GM12892 (cell line): ENCODE measurements at places on chromosomes 11 and 22.
A peak's percentile ranks its signal among the peaks of the same experiment; 100 is the strongest.

DNA sequence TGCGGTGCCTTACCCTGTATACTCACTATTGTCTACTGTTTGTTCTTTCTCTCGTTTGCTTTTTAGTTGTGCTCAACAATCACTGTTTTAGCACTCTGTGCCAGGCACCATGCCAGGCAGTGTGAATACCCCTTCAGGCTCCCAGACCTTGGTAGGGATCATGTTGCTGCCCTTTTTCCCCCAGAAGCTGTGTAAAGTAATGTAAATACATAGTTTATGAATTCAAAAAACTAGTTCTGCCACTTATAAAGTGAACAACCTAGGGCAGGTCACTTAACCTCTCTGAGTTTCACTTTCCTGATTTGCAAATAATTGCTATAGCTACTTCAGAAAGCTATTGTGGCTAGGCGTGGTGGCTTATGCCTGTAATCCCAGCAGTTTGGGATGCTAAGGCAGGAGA lies 81.0 kb upstream of the CTSC start:
- DNase-seq: no peak

DNA sequence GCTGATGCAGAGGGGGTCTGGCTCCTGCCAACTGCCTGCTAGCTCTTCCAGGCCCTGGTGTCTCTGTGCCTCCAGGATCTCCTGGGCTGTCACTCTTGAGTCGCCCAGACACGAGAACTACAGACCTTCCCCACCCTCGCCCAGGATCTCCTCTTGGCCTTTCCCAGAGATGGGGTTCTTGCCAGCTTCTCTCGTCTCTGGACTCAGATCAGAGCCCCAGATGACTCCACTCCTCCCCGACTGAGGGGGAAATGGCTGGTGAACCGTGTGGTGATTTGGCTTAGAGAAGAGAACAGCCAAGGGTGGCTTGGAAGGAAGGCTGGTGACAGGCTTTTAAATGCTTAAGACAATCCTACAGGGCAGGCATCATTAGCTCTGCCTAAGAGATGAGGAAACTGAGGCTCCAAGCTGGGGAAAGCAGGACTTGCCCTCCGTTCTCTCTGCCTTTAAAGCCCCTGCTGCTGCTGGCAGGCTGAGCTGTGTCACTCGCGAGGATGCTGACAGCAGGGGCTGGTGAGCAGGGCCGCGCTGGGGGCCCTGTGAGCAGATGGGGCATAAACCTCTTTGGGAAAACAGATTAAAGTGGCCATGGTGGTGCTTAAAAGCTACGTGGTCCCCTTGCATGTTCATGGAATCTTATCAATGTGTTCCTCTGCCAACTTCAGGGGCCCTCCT lies 90.3 kb upstream of the THY1 start:
- no peak for DNase-seq

- DNase-seq: peak; percentile 76
These were observed 11.7 kb downstream of the CXCR5 start for GRCh38 chr11:118895093-118896039.

DNA sequence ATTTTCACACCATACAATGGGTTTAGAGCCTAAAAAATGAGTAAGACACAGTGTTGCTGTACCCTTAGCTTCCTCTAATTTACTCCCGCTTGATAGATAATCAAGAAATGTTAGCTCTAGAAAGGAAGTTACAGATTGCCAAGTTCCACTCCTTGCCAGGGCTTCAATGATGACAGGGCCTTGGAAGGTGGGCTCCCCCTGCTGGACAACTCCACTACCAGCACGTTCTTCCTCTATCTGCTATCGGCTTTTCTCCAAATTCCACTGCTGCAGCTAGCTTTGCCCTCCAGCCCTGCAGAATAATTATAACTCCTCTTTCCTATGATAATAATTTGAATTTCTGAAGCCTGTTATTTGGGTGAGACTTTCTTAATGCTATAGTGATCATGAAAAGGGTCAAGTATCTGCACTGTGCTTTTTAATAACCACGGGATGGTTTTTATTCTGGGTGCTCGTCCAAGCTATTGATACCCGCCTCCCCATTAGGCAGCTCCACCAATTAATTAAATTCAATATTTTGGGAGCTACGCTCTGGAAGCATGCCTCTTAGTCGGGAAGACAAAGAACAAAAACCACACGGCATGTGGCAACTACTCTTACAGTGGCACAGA lies 9.0 kb downstream of the SYN3 start:
- DNase-seq: peak; percentile 41

GRCh38 chr11:61406991-61407728 lies 14.8 kb downstream of the TMEM216 start:
- no peak for DNase-seq

DNA sequence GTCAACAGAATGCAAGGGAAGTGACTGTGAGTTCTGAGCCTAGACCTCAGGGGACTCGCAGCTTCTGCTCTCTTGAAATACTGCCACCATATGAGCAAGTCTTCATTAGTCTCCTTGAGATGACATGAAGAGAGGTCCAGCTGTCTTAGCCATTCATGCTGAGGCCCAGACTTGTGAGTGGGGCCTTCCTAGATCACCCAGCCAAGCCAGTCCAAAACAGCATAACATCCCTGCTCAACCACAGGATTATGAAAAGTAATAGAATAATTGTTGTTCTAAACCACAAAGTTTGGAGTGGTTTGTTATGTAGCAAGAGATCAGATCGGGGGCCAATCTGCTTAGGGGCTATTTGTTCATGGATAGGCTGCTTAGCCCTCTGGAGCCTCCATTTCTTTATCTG lies 54.9 kb upstream of the HTATIP2 start:
- no peak for DNase-seq

DNA sequence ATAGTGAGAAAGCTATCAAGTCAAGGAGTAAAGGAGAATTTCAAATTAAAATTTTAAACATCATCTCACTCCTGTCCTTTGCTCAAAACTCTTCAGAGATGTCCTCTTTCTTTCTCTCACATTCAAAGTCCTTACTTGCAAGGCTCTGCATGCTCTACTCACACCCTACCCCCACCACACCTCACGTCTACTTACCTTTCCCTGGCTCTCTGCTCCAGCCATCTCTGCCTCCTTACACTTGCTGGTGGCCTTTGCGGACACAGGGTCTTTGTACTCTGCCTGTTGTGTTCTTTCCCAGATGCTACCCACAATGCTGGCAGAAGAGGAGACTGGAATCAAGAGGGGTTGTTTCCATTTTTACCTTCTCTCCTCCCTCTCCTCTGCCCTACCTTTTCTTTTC lies 405.2 kb downstream of the INSC start:
- DNase-seq: no peak

- no peak for DNase-seq
These were observed 28.9 kb downstream of the SLC22A12 start for GRCh38 chr11:64619811-64620380.

GRCh38 chr11:107769189-107769588 lies 57.3 kb upstream of the SLN start:
- no peak for DNase-seq

DNA sequence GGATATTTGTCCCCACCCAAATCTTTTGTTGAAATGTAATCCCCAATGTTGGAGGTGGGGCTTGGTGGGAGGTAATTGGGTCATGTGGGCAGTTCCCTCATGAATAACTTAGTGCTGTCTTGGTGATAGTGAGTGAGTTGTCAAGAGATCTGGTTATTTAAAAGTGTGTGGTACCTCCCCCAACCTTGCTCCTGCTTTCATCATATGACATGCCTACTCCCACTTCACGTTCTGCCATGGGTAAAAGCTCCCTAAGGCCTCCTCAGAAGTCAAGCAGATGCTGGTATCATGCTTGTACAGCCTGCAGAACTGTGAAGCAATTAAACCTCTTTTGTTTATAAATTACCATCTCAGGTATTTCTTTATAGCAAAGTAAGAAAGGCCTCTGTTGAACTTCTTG lies 30.6 kb downstream of the AAMDC start:
- no peak for DNase-seq
